ENCODE measurements at places on chromosomes 2 and 18.
A peak's percentile ranks its signal among the peaks of the same experiment; 100 is the strongest.

GRCh38 chr2:185695711-185696235 is 42.8 kb upstream of the FSIP2 start:
- DNase-seq = no peak

DNA sequence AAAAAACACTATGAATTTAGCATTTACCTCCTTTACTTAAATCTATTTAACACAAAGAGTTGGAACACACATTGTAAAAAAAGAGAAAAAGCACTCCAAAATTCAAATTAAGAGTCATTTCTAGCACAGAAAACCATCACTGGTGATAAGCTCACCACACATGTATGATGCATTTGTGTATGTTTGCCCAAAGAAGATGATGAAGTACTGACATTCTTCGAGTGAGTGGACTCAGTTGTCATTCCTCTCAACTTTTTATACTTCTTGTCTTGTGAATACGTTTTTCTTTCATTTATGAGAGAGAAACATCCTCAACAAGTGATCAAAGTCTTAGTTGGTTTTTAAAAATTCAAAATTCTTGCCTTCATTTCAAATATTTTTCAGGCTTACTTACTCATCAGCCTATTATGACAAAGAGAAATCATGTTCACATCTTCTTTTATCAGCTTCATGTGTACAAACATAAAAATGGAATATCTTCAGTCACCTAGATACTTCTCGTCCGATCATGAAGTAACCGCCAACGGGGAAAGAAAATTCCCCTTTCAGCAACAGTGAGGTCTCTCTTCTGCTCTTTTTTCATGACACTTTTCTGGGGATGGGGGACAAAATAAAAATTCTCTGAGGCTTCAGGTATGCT is 1.5 kb downstream of the DSEL start:
- DNase-seq = no peak

DNA sequence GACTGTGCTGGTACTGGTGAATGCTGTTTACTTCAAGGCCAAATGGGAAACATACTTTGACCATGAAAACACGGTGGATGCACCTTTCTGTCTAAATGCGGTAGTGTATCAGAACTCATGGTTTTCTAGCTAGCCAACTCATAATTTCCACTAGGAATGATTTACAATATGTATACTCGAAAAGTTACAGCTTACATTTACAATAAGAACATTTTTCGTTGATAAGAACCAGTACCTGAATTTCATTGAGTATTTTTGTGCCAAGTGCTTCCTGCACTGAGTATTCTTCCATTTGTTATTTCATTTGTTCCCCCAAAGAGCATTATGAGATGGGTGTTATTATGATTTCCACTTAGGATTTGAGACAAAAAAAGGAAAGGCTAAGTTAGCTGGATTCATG is 21.9 kb downstream of the SERPINB12 start:
- DNase-seq = no peak

DNA sequence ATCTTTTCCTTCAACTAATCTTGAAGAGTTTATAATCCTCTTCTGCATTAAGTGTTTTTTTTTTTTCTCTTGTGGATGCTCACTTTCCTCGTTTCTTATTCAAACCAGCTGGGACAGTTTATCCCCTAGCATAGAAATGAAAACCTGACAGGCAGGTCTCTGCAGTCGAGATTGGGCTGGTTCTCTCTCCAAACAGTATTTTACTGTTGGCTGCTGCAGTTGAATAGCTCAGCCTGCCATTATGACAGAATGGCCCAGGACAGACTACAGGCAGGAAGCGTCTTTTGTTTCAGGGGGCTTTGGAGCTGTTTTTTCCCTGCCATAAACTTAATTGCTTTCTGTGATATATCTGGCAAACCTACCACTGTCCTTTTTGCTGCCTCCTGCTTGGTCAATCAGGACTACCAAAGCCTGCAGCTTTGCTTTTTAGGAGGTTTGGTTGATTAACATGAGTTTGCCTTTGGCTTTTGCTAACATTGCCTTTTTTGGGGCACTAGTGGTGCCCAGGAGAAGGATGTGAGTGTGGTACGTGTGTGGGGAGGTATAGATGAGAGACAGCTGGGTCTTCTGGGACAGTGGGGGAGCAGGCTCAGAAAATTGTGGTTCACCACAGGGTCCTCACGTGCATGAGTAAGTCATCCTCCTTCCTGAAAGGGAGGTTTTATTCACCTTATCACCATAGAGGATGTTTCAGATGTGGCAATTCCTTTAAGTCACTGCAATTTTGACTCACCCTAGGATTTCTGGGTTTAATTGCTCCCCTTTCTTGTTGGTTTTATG is 128.7 kb downstream of the LYPD6B start:
- no peak for DNase-seq

- DNase-seq = peak; percentile 58
Measured at GRCh38 chr2:9474361-9475057, at the start of gene IAH1. Gene IAH1 (plus strand): TSS chr2:9474551. CDS start chr2:9474567, 16 bp downstream.

- DNase-seq = no peak
Measured at GRCh38 chr18:48418539-48419276, 9.5 kb upstream of the ZBTB7C start.

DNA sequence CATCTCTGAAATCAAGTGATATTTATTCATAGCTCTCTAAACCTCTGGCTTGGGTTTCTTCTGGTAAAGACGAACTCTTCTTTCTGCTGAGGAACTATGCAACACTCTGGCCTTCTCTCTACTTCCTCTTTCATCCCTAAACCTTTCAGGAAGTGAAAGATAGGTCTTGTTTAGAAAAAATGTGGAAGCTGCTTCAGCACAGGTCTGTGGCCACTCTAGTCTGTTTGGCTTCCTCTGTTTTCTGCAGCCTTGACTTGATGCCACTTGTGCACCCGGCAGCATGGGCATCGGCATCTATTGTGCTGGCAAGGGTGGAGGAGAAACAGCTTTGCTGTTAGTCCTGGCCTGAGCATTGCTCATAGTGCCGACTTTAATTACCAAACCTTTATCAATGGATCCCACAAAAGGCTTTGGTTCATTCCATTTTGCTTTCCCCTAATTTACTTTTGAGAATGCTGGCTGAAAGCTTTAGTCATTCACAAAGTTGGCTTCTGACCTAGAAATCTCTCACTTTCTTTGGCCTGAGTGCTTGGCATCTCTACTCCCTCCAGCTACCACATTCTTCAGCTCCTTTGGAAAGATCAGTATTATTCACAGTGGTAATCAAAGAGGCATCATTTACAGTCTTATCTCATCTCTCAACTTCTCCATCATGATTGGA is 32.0 kb upstream of the GPR39 start:
- DNase-seq = no peak

GRCh38 chr2:177482195-177482594 is 89.6 kb downstream of the AGPS start:
- no peak for DNase-seq

- no peak for DNase-seq
Measured at GRCh38 chr2:172806996-172807395, 71.4 kb downstream of the RAPGEF4 start.

DNA sequence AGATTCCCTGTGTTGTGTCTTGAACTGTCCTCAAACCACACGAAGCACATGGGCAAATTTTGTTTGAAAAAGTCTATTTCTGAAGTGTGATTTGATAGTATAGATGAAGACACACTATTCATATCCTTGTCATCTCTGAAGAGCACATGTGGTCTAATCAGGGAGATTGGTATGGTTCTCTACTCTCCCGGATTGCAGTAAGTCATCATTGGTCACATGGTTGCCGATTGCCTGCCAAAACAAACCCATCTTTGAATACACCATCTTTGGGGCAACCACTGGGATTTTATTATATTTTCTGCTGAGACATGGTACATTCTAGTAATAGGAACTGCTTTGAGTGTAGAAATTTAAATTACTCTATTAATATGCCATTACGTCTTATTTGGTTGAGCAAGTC is 186.9 kb downstream of the MYO1B start:
- no peak for DNase-seq

DNA sequence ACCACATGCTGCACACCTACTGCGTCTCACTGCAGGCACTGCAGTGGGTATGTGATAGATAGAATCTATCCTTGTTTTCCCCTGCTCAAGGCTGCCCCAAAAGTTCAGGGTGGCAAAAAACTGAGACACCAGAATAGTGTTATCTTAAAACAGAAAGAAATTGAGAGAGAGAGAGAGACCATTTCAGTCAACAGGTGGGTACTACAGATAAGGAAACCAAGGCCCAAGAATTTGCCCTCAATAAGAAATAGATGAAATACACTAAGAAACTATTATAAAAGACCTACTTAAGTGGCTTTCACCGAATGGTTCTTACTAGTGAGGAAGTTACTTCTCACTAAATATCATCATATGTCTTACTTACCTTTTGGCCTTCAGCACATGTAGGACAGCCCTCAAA is 27.9 kb downstream of the EPG5 start:
- DNase-seq = no peak

- no peak for DNase-seq
Measured at GRCh38 chr2:203667838-203668237, 38.6 kb upstream of the CD28 start.

GRCh38 chr18:76474824-76475223 is 20.2 kb downstream of the ZNF516 start:
- DNase-seq = no peak

DNA sequence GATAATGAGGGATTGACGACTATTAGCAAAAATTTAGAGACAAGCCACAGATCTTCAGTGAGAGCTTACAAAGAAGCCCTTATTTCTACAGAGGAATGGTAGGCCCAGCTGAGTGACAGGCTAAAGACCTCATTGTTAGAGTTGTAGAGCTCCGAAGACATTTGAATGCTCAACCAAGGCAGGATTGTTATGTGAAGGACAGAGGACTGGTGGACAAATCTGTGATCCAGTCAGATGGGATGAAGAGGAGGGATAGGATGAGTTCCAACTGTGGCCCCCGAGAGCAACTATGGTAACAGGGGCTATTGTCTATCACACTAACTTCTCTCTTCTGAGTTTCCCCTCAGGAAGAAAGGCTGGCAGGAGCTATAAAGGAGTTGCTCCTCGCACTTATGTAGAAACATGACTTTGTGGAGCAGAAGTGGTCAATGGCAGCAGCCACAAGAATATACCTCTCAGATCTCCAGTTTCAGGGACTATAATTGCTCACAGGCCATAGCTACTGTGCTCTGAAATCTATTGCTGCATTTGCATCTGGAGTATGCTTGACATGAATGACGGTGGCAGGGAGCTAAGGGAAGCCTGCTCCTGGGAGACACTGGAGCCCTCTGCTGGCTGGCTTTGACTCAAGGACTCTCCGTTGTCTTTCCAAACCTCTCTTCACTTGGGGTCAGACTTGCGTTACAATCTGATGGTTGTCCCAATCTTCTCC is 50.3 kb upstream of the GREB1L start:
- peak; percentile 52 for DNase-seq

DNA sequence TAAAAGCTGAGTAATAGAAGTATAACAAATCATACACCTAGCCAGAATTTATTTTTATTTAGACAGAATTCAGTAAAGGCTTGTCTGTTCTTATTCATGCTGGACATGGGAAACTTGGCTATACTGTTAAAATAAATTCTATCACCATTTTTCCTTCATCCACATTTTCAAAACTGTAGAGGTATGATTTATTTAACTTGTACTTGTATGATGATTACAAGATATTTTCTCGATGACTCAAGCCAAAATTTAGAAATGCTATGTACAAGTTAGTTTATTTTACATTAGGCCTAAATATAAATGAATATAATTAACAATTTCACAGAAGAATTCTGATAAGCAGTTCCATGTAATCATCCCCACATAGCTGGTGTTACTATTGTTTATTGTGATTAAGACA is 194.8 kb upstream of the DOK6 start:
- DNase-seq = no peak

GRCh38 chr18:45565280-45565970 is 49.9 kb upstream of the SLC14A2 start:
- no peak for DNase-seq

DNA sequence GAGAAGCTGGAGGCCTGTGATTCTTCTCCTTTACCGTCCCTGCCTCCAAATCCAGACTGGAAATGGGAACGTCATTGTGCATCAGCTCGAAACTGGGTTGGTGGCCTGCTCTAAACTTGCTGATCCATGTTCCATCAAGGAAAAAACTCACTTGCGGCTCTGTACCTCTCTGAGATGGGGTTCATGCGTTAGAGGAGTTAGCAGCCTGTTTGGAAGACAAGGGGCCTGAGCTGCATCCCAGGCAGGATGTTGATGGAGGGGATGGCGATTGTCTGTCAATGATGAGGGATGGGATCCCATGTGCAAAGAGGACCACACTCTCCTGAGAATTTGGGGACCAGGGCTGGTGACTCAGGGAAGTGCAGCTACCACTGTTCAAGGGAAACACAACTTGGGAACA is 26.0 kb downstream of the TWIST2 start:
- no peak for DNase-seq

- no peak for DNase-seq
Measured at GRCh38 chr2:25402477-25402876, 60.8 kb upstream of the DNMT3A start.

DNA sequence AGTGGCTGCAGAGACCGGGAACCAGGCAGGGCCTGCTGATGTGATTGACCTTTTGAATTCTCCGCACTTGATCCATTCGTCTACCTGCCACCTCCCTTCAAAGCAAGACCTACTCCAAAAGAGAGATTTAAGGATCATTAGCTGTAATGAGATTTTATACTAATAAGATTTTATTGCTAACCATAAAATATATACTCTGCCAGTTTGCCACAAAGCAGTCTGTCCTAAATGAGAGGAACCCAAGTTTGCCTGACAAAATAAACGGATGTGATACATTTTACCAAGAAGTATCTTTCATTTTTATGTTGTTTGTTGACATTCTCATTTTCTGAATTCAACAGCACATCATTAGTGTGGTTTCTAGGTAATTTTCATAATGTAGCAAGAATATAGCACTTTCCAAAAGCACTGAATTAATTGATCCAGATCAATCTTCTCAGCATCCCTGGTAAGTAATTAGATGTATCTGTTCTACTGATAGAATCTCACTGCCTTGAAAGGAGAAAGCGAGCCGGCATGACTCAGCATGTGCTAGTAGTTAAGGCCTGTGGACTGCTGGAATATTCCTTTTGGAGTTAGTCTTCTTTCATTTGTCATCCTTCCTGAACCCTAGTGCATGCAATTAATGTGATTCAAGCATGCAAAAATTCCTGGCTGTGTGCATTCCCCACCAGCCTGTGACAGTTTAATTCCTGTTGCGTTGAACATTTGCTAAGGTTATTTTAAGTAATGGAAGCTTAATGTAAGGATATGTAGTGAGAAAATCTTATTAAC is 128.5 kb downstream of the ARL6IP6 start:
- no peak for DNase-seq

- DNase-seq = no peak
Measured at GRCh38 chr18:55794288-55795052, 206.5 kb upstream of the TCF4 start.

DNA sequence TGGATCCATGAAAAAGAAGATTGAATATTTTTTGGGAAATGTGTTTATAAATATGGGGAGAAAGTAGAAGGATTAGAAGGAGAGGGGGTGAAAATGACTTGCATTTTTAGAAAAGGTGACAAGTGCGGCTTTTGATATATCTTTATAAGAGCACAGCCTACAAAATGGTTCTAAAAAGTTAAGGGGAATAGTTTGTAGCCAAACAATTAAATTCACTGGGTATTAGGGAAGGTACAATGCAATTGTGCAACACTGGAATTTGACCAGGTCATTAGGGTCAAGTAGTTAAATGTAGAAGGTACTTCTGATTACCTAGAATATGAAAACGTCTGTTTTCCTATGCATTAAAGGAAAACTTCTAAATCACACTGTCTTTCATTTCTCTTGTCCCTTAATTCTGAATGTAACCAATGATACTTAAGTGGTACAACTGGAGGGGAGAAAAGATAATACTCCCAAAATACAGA is 44.5 kb upstream of the SERTAD2 start:
- DNase-seq = no peak

All from amygdala (tissue), 56 donors.